ENCODE measurements at places on chromosomes 12 and 14.
A peak's percentile ranks its signal among the peaks of the same experiment; 100 is the strongest.

DNA sequence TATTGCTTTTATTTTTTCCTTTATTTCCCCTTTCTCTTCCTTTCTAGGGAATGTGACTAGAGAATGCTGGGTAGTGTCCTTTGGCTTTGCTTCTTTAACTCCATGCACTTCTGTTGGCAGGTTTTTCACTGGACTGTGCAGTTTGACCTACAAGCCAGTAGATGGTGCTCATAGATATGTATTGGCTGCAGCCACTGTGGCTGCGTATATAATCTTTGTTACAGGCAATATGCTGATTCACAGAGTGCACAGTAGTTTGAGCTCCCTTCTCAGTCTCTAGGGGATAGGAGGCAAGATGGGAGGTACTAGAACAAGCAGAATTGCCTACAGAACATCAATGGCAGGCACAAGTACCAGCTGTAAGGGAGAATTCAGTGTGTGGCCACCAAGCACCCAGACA is 503.5 kb downstream of the LRFN5 start:
- no peak for DNase-seq

GRCh38 chr12:38480594-38480993 is 164.0 kb downstream of the ALG10B start:
- DNase-seq = no peak

DNA sequence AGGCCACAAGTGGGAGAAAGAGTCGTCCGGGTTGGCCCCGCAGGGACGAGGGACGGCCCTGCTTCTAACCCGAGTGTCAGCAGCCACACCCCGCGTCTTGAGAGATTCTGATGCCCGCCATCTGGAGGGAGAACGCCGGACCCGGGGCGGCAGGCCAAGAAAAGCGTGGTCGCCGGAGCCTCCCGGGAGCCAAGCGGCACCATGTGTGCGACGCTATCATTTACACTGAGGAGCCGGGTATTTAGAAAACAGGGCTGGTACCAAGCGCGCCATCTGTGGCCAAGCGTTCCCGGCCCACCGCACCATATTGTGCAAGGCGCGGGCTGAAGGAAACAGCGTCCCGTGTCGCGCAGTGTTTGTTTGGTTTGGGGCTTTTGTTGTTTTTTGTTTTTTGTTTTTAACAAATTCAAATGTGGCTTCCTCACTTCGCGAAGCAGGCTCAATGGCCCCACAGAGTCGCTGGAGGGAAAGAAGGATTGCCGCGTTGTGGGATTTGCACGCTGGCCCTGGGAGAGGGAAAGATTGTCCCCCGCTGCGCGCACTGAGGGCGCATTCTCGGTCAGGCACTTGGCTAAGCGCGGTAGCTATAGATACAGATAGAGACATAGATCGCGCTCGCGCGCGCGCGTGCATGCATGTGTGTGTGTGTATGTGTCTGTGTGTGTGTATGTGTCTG is 153.8 kb downstream of the BCL11B start:
- no peak for DNase-seq

GRCh38 chr12:47348206-47348605 is 268.4 kb upstream of the AMIGO2 start:
- DNase-seq = no peak

DNA sequence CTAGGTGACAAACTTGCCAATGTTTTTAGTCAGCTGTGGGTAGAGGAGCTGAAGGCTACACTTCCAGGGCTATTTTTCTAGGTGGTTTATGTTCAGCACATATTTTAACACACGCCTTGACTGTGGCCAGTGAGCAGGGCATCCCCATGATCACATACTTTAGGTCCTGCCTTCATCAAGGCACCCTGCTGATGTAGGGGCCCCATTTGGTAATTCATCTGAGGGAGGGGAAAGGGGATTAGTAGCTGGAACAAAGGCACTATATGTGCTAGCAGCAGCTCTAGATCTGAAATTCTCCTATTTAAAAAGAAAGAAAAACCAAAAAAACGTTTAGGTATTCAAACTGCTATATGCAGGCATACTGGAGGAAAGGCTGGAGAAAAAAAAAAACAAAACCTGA is 14.5 kb downstream of the EGLN3 start:
- DNase-seq = no peak

DNA sequence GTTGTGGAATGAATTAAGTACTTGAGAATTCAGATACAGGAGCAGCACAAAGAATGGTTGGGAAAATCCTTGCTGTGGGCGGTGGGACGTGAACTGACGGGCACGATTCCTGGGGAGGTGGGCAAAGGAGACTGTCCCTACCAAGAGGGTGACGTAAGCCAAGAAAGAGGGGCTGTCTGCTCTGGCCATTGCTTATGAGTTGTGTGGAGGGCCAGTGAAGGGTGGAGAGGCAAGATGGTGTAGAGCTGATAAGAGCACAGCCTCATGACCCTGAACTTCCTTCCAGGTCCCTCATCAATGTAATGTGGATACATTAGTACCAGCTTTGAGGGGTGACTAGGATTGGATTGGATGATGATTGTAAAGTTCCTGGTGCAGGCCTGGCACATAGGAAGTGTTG is 50.2 kb downstream of the WDR20 start:
- DNase-seq = no peak

- DNase-seq = no peak
Measured at GRCh38 chr12:64569923-64570691, 40.2 kb upstream of the RASSF3 start.

- DNase-seq = no peak
Measured at GRCh38 chr14:93543766-93544165, 113.0 kb downstream of the UNC79 start.

DNA sequence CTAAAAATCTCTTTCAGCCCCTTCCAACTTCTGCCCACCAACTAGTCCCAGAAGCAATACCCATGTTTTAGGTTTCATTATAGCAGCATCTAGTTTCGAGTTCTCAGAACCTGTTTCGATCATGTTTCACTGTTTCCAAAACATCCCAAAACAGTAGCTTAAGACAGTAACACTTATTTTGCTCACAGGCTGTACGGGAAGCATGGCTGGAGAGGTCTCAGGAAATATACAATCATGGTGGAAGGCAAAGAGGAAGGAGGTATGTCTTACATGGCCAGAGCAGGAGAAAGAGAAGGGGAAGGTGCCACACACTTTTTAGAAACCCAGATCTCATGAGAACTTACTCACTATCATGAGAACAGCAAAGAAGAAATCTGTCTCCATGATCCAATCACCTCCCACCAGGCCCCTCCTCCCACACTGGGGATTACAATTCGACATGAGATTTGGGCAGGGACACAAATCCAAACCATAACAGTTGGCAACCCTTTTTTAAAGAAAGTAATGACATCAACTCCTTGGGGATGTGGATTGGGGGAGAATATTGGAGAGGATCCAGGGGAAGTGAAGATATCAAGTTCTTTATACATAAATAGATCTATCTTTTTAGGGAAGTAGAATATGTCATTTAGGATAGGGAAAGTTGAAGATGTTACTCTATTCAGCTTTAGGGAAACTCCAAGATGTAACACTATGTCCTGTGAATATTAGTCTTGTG is 269.9 kb upstream of the PLEKHG7 start:
- DNase-seq = no peak

DNA sequence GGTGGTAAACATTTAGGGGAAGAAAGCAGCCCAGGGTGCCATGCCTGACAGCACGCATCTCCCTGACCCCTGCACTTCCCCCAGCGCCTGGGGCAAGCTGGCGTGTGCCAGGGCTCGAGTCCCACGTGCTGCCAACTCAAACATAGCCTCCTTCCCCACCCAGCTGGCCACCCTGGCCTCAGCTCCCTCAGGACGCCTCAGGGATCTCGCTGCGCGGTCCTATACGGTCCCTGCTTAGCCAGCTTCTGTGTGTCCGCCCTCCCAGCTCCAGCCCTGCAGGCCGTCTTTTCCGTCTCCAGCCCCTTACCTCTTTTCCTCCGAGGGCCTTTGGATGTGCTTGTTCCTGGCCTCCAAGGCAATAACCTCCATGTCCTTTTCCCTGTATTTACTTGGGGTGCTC is 71.0 kb downstream of the TESC start:
- DNase-seq = no peak

- no peak for DNase-seq
Measured at GRCh38 chr14:100764471-100765115, 37.9 kb downstream of the DLK1 start.

GRCh38 chr14:69441948-69442347 is 42.6 kb upstream of the PLEKHD1 start:
- no peak for DNase-seq

DNA sequence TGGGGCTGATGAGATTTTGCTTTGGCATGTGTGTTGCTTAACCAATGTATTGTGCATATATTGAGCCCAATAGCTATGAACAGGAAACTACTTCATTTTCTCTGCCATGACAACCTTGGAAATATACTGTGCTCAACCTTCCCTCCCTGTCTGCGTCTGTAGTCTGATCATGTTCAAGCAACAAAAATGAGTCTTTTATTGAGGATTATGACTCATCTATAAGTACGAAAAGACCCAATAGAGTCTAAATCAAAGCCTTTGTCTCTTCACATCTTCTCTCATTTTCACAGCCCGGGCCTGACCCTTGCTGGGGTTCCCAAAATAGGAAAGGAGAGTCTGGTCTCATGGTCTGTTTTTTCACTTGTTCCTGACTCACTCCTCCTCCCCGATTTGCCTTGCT is 158.2 kb downstream of the CAND1 start:
- DNase-seq = no peak

DNA sequence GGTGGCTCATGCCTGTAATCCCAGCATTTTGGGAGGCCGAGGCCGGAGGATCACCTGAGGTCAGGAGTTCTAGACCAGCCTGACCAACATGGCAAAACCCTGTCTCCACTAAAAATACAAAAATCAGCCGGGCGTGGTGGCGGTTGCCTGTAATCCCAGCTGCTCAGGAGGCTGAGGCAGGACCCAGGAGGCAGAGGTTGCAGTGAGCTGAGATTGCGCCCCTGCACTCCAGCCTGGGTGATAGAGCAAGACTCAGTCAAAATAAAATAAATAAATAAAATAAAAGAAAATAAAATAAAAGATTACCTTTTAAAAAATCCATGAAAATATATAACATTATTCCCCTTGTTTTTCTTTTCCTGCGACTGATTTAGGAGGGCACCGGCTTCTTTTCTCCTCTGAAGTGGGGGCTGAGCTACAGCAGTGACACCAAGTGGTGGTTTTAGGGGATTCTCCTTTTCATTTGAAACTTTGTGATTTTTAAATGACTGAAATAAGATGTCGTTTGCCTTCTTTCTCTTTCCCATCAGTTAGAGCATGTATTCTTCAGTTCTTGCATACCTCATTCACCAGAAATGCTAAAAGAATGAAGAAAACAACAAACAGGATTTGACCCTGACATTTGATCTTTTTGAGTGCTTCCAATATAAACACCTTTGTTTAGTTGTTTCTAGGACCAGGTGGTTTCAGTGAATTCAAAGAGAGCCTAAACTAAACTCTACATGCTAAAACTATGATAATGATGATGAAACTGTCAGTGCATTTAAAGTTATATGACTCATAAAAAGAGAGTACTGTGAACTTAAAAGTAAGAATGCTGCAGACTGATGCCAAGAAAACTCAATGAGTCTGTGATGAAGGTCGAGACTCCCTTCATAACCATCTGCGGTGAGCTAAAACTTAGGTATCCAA is 22.6 kb upstream of the PKP2 start:
- DNase-seq = no peak

DNA sequence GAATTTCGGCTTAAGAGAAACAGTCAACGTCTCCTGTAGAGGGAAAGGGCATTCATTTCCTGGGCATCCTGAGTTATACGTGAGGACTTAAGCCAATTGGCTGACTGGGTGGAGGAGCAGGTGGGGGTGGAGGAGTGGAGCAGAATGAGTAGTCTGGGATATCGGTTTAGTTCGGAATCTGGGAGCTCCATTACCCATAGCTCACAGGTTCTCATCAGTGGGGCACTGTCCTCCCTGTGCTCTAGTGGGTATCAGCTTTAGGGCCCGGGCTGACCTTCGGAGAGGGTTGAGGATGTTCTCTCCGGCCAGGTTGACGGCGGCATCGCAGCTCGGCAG is 704 bp downstream of the SDR39U1 start:
- DNase-seq = no peak

- DNase-seq = no peak
Measured at GRCh38 chr14:100297320-100298300, 8.6 kb downstream of the SLC25A29 start.

- no peak for DNase-seq
Measured at GRCh38 chr14:22265319-22266141, 323.5 kb downstream of the DAD1 start.

DNA sequence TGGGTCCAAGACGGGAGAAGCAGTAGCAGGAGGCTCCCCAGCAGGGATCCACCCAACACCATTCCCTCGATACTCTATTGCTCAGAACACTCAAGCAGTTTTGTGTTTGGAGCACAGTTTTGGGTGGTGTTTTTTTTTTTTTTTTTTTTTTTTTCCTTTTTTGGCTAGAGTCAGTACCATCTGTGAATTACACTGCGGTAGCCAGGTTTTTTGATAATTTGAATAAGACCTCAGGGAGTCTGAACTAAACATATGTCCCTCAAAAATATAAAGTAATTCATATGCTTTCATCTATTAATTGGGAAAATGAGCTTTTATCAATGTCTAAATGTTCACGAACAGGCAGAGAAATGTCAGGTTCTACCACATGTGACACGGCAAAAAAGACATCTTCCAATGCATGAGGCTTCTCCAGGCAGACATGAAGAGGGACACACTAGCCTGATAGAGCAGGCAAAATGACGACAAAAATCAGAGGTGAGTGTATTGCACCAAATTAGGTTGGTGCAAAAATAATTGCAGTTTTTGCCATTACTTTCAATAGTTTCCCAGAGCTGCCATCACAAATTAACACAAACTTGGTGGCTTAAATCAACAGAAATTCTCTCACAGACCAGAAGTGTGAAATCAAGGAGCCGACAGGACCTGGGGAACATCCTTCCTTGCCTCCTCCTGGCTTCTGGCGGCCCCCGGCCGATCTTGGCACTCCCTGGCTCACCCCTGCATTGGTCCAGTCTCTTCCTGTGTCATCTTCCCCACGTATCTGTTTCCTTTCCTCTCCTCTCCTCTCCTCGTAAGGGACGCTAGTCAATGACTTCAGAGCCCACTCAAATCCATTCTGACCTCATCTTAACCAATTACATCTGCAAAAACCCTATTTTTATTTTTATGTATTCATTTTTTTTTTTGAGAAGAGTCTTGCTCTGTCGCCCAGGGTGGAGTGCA is 33.9 kb downstream of the FOXN3 start:
- no peak for DNase-seq

- DNase-seq = no peak
Measured at GRCh38 chr12:117089463-117089862, 9.8 kb downstream of the TESC start.

- peak; percentile 60 for DNase-seq
Measured at GRCh38 chr12:120466560-120467315, 2.8 kb downstream of the SRSF9 start.

DNA sequence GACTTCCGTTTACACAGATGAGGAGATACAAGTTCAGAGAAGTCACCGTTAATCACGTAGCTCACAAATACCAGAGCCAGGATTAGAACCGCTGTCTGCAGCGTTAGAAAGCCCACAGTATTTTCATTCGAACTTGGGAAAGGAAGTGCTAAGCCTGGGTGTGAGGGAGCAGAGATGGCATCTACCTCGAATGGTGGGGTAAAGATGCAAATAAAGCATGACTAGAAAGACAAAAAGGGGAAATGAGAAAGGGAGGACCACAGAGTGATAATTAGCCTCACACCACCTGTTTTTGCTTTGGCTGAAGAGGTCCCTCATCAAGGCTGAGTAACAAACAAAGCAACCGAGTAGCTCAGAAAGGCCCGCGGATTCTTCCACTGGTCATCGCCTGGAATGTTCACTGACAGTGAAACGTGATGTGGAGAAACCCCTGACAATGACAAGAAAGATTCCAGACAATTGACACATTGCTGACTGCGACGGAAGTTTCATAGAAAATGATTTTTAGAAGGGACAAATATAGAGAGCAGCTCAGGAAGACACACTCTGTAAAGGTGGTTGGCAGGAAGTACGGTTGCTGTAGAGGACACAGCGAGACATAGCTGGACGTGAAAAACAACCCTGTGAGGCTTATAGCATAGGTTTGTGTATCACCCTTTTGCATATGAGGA is 31.5 kb upstream of the BHLHE41 start:
- DNase-seq = no peak

All from H1 (cell line).